Stimulated activated CD8-positive, alpha-beta memory T cell treated with anti-CD3 and anti-CD28 coated beads, Interleukin-15, amount 100 ng/mL, for 48 hours (primary cell): ENCODE measurements at places on chromosomes 7 and 10.

DNA sequence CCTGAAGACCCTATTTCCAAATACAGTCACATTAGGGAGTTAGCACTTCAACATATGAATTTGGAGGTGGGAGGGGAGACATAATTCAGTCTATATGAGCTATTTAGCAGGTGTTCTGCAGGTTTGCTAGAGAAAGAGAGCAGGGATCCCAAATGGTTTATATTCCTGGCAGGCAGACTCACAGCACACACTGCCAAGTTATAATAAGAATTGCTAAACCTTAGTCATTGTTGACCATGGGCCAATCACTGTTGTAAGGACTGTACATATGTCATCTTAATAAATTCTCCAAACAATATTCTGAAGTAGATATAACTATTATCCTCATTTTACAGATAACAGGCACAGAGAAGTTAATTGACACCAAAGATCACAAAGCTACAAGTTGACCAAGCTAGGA lies 1.5 kb upstream of the CCDC3 start:
- DNase-seq, result no peak

- DNase-seq, result no peak
Observed at GRCh38 chr10:71998119-71998839, 34.1 kb downstream of the CHST3 start.

DNA sequence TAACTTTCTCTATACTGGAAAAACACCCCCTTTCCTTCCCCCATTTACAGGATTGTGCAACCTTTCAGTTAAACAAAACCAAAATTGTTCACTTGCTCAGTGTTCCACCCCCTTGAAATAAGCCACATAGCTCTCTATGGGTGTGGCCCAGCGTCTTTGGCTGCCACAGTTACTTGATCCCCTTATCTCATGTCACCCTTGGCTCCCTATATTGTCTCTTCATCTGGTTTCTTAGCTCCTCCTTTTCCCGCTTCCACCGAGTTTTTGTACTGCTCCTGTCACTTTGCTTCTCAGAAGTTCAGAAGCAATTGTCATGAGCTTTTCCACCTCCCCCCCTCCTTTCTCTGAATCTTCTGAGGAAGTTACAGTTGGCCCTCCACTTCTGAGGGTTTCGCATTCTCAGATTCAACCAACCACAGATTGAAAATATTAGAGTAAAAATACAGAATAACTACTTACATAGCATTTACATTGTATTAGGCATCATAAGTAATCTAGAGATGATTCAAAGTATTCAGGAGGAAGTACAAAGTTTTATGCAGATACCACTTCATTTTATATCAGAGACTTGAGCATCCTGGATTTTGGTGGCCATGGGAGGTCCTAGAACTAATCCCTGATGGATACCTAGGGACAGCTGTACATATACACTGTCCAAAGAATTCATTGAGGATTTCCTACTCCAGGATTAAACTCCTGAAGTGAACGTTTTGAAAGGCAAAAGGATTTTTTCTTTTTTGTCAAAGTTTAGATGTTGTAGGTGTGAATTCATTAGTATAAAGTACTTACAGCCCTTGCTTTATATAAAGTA lies 60.4 kb downstream of the ADD3 start:
- peak; percentile 21 for DNase-seq

GRCh38 chr10:76624470-76624869 lies 1013.1 kb downstream of the KCNMA1 start:
- DNase-seq, result no peak

GRCh38 chr7:7127773-7128172 lies 54.6 kb upstream of the C1GALT1 start:
- no peak for DNase-seq

DNA sequence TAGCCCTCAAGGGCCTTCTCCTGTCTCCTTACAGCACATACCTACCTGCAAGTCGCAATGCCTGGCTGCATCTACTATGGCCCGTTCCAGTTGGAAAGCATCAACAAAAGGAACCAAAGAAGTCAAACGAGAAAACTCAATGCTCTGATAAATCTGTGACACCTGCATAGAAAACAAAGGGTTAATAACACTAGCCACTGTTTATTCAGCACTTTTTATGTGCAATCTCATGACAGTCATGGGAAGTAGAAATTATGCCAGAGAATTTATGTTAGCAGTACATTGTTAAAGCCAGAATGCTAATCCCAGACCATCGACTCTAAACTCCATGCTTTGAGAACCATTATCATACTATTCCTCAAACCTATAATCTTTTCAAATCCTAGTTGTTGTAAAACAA lies 21.1 kb downstream of the EIF3A start:
- DNase-seq, result no peak

- no peak for DNase-seq
Observed at GRCh38 chr10:24009115-24009514, 199.8 kb upstream of the KIAA1217 start.

DNA sequence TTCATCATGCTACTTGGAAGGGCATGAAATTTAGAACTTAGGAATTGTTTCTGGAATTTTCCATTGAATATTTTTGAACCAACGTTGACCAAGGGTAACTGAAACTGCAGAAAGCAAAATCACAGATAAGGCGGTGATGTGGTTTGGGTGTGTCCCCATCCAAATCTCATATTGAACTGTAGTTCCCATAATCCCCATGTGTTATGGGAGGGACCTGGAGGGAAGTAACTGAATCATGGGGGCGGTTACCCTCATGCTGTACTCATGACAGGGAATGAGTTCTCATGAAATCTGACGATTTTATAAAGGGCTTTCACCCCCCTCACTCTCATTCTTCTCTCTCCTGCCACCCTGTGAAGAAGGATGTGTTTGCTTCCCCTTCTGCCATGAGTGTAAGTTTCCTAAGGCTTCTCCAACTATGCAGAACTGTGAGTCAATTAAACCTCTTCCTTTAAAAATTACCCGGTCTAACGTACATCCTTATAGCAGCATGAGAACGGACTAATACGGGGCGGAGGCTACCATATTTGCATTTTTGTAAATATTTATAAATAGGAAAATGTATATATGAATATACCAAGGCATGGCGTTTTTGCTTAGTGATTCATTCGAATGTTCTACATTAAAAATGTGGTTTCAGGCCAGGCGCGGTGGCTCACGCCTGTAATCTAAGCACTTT lies 12.4 kb downstream of the NMT2 start:
- DNase-seq, result no peak

- no peak for DNase-seq
Observed at GRCh38 chr7:158843771-158844170, 12.6 kb upstream of the DYNC2I1 start.

DNA sequence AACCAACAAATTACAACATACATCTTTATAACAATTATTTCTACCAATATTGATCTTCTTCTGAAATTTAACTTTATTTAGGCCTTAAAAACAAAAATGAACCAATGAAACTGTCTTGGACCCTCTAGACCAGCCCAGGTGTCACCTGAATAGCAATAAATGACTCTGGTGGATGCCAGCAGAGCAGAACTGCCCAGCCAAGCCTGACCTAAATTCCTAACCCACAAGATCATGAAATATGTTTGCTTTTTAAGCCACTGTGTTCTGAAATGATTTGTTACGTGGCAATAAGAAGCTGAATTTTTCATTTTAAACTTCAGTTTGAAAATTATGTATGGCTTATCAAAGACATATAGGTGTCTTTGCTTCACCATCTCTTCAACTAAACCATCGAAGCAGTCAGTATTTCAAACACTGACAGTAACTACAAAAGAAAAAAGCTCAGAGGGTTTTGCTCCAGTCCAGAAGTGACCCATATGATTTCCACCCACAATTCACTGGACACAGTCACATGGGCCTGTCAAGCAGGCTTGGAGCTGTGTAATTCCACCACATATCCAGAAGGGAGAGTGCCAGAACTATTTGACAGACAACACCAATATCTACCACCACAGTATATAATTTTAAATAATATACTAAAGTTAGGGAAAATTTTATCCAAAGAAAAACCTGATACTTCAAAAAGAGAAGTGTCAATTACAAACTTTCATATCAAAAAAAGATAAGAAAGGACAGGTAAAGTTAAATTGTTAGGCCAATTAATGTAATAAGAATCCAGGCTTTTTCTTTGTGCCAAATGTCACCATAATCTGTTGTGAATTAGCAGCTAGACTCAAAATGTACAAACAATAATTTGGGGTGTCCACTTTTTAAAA lies 94.5 kb downstream of the KMT2C start:
- DNase-seq, result no peak

DNA sequence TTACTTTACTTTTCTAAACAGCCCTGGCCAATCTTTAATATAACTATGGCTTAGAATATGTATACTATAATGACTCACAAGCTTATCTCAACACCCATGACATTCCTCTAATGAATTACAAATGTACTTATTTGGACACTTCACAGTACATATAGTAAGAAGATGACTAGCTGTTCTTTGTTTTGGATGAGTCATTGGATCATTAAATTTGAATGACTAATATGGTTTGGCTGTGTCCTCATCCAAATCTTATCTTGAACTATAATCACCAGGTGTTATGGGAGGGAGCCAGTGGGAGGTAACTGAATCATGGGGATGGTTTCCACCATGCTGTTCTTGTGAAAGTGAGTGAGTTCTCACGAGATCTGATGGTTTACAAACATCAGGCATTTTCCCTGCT lies 807.5 kb upstream of the SORCS1 start:
- DNase-seq, result no peak

DNA sequence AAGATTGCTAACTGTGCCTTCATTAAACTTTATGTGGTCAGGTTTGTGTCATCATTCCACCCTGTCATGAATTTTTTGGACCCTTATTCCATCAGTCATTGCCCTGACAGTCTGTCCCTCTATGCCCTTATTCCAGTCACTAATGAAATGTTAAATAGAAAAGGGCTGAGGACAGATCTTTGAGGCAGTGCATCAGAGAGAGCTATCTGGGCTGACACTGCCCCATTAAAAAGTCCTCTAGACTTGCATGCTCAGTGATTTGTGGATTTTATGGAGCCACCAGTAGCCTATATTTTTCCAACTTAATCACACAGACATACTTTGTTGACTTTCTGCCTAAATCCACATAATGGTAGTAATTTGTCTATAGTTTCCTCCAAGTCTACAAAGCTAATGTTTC lies 264.7 kb upstream of the YAE1 start:
- DNase-seq, result no peak
